ENCODE measurements at places on chromosomes 3 and 15.

- no peak for DNase-seq
These were observed 70.5 kb upstream of the SAMMSON start for GRCh38 chr3:69929019-69929418.

DNA sequence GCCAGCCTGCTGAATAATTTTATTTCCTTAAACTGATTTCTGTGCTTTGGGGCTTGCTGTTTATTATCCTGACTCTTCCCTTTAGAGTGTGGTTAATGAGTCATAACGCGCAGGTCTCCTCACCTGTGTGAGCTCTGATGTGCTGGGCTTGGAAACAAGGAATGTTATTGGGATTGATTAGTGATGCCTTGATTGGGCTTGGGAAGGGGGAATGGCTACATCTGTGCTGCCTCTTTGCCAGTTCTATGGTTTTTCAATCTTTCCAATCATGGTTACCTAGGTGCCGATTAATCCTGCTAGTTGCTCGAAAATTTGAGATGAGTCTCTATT lies 161.0 kb downstream of the THSD4 start:
- no peak for DNase-seq

DNA sequence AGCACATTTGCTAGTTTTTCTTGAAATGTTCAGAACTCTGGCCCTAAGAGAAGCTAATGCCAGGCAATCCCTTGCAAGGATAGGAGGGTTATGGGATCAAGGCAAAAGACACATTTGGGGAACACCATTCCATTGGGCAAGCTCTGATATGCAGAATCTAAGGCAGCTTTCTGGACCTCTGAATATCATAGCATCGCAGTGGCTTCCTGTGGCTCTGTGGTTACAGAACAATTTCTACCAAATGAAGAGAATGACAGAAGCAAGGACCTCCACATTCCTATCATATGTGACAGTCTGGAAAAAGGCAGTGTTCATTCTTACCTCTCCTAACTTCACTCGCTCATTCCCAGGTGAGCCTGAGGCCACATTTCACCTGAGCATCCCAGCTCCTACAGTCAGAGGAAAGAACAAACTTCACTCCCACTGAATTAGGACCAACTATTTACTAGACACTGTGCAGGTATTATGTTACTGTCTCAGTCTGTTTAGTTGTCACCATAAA lies 836.1 kb upstream of the CFAP20DC start:
- DNase-seq: no peak

DNA sequence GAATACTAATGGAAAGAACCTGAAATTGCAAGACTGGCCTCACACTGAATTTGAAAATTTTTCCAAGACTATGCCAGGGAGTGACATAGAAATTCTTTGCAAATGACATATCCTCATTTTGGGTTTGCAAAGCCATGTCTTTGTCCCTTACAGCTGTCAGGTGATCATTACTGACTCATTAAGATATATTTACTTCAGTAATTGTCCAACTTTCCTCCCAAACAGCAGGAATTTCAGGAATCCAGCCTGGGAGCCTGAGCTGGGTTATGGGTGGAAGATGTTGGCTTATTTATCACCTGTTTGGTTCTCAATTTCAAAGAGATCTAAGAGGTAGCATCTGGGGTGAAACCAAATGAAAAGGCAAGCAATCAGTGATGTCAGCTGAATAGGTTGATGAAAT lies 111.6 kb upstream of the ACP3 start:
- DNase-seq: no peak

GRCh38 chr15:39075756-39076341 lies 505.0 kb upstream of the THBS1 start:
- DNase-seq: no peak

Data from ELF-1 (cell line).